ENCODE measurements at places on chromosomes 1 and 21.

GRCh38 chr1:210369425-210369824, 40.7 kb downstream of the HHAT start:
- no peak for DNase-seq

- no peak for DNase-seq
These were observed 64.0 kb upstream of the BCL10 start for GRCh38 chr1:85340427-85340826.

GRCh38 chr1:234675006-234675405, 65.0 kb upstream of the IRF2BP2 start:
- DNase-seq: no peak

DNA sequence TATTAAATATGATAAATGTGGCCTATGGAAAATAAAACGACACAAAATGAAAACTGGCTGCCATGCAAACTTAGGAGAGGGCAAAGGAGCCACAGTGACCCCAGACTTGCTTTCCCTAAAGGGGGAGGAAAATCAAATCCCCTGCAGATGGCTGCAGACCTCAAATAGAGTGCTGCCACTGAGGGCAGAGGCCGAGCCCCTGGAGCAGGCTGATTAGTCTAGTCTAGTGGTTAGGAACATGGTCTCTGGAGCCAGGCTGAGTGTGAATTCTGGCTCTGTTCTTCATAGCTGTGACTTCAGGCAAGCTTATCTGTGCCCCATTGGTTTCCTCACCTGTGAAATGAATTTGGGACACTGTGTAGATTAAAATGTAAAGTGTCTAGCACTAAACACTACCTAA, 60.8 kb downstream of the ITPKB start:
- DNase-seq: no peak

Measured in spinal cord (tissue), 10 donors.